ENCODE measurements at places on chromosomes 11 and 22. TPM values are rescaled to one million over a fixed set of nuclear protein-coding genes. Genes with fewer than 3 reads are reported as not detected.

GRCh38 chr11:61785837-61786402 lies 6.5 kb downstream of the TMEM258 start:
- H3K36me3 ChIP-seq = 0 out of 2 replicates have a peak, but pooled peaks cover 12% of the 10 kb centered on the region
- no peaks in the 10 kb centered on the region for H3K27me3 ChIP-seq
- H3K4me1 ChIP-seq = 0 out of 2 replicates have a peak, but pooled peaks cover under 1% of the 10 kb centered on the region
- H3K27ac ChIP-seq = no peak overlapping the region
- no peak for DNase-seq

GRCh38 chr11:34996958-34997357 lies 80.5 kb downstream of the PDHX start:
- no peak for DNase-seq
- H3K4me1 ChIP-seq = peaks cover 19% of the 10 kb centered on the region
- H3K27me3 ChIP-seq = no peaks in the 10 kb centered on the region
- no peak overlapping the region for H3K27ac ChIP-seq
- no peak overlapping the region for H3K4me3 ChIP-seq

DNA sequence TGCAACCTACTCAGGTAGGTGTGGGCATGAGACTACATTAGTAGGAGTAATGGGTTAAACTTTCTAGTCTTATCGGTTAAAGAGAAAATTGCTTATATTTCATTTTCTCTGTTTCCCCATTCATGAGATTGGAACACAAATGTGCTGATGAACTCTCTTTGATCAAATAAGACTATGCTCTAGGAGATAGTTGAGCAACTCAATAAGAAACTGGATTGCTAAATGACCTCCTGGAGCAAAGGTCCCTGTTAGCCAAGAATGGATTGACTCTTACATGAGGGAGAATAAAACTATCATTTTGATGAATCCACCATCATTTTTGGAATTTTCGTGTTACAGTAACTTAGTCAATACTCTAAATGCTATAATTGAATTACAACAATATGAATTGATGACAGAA lies 11.1 kb upstream of the NOX4 start:
- no peak for DNase-seq
- no peaks in the 10 kb centered on the region for H3K27me3 ChIP-seq
- H3K4me1 ChIP-seq = no peaks in the 10 kb centered on the region

GRCh38 chr11:100066399-100066798 lies 620.7 kb upstream of the ARHGAP42 start:
- no peaks in the 10 kb centered on the region for H3K27me3 ChIP-seq
- H3K27ac ChIP-seq = no peak overlapping the region
- DNase-seq = no peak
- no peaks in the 10 kb centered on the region for H3K36me3 ChIP-seq

The VWCE gene
- 0.76 TPM for total RNA-seq

The GGTLC3 gene
- total RNA-seq = not detected

The EHF gene
- total RNA-seq = not detected
